ENCODE measurements at places on chromosomes 1 and 21.

DNA sequence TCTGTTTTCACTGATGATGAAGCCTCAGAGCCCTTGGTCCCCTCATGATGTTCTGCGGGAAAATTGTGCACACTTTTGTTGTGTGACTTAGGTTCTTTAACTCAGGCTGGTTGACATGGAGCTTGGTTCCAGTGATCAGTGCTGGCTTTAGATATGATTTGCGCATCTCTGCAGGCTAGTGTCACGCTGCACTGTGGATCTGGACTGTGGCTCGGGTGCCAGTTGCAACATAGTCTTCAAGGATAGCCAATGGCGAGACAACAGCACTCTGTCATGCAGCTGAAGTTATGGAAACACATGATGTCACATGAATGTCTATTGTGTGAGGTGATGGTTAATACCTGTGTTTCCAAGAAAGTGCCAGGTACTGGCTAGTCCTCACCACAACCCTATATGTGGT lies 56.7 kb downstream of the DDR2 start:
- DNase-seq = no peak

DNA sequence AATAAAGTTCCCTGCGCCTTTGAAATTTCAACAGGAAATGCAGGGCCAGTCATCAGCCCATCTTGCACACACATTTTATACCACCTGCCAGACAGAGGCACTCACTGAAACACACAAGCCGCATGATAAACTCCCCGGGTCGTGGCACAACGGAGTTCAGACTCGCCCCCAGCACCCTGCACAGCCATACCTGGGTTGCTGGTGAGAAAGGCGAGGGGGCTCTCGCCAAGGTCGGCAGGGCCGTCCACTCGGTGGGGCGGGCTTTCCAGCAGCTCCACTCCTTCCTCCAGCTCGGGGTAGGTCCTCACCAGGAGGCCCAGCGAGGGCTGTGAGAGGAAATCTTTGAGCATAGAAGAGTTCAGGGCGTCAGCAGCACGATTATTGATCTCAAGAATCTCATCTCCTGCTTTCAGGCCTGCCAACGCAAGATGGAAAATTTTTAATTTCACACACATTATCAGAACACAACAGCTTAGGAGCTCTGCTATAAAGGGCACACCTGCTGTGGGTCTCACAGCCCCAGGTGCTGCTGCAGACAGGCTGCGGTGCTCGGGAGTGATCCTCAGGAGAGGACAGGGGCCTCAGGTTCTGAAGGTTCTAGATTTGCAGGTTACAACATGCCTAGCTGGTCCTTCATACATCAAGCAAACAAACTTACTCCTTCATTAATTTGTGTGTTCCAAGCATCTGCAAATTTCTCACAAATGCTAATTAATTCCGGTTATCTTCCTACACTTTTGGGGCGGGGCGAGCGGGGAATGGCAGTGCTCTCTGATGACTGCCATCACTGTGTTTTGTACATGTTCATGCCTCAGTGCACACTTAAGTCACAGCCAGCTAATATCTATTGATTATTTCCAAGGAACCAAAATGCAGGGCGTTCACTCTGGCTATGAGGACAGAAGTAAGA lies 144.2 kb upstream of the KRTAP19-8 start:
- DNase-seq = no peak

GRCh38 chr1:195954848-195955247 lies 653.4 kb downstream of the KCNT2 start:
- no peak for DNase-seq

GRCh38 chr1:9691108-9691445 lies 39.5 kb downstream of the PIK3CD start:
- no peak for DNase-seq

GRCh38 chr21:41170859-41171609 lies 3.1 kb downstream of the BACE2 start:
- DNase-seq = no peak

DNA sequence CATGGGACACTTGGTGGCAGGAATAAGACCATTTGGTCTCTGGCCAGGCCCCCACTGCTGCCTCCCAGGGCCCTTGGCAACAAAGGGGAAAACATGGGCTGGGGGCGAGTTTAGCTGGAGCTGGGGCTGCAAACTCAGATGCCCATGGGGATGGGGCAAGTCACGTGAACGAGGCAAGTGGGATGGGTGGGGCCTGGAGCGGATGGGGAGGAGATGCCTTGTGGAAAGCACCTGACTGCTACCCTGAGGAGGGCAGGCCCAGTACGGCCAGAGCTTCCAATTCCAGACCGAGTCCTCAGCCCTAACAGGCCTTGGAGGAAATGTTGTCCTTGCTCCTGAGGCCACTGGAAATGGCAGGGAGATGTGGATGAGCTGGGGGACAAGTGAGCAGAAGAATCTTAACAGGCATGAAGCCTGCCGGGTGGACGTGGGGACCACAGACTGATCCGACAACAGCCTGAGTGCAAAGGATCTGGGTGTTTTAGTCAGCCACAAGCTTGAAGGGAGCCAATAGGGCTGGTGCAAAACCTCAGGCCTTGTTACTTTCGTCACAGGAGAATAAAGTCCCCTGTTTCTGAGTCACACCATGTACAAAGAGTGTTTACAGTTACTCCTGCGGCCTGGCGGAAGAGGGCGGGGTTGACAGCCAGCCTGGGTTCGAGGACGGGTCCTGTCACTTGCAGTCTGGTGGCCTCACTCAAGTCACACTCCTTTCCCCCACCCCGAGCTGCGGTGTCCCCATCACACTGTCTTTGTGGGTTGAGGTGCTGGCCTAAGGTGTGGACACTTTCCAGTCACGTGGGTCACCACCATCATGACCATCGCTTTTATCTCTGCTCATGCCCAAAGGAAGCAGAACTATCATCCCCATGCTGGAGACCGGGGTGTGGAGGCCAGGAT lies 19.1 kb downstream of the RUNX3 start:
- DNase-seq = no peak

DNA sequence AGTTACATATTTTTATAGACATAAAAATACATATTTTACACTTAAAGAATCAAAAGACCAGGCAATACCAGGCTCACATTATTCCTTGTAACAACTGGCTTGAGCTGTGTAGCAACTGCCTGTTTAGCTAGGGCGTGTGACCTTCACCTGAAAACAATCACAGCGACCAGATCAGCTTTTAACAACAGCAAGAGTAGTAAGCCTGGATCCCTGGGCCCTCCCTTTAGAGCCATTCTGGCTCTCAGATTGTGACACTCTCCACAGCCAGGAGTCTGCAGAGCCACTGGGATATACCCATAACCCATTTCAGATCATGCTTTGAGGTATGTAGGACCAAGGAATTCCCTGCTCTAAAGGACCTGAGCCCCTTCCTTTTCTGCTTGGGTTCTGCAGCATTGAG lies 29.4 kb upstream of the GNG4 start:
- no peak for DNase-seq

GRCh38 chr1:92619466-92620189 lies 132.9 kb upstream of the GFI1 start:
- DNase-seq = no peak

- no peak for DNase-seq
Observed at GRCh38 chr1:7853684-7854026, 790 bp upstream of the UTS2 start.

DNA sequence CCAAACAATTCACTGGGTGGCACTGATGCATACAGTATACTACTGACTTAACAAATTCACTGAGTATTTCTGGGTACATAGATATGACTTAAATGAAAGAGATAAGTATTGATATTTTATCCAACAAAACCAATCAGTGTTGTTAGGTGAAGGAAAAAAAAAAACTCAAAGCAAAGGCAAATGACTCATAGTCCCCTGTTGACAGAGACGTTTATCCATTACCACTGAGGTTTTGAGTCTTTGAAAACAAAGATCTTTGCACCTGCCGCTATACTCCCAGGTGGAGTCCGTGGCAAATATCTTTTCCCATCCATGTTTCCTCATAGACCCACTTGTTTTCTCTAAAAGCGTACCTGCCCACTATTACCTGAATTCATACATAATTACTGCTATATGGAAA lies 18.4 kb downstream of the DYNLT5 start:
- DNase-seq = no peak

DNA sequence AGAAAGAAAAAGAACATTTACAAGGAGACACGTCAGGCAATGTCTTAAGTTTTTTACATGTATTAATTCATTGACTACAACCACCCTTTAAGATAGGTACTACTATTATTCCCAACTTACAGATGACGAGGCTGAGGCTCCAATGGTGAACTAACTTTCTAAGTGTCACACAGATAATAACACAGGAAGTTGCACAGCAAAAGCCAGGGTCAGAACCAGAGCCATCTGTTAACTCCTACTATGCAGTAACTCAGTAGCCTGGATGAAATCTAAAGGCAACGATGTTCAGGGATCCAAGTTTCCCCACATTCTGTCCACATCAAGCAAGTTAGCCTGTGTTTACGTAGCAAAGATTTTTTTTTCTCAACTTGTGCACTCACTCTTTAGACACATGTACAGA lies 371.7 kb downstream of the PTPRC start:
- DNase-seq = no peak

GRCh38 chr1:244231572-244232315 lies 180.7 kb downstream of the ZBTB18 start:
- no peak for DNase-seq

DNA sequence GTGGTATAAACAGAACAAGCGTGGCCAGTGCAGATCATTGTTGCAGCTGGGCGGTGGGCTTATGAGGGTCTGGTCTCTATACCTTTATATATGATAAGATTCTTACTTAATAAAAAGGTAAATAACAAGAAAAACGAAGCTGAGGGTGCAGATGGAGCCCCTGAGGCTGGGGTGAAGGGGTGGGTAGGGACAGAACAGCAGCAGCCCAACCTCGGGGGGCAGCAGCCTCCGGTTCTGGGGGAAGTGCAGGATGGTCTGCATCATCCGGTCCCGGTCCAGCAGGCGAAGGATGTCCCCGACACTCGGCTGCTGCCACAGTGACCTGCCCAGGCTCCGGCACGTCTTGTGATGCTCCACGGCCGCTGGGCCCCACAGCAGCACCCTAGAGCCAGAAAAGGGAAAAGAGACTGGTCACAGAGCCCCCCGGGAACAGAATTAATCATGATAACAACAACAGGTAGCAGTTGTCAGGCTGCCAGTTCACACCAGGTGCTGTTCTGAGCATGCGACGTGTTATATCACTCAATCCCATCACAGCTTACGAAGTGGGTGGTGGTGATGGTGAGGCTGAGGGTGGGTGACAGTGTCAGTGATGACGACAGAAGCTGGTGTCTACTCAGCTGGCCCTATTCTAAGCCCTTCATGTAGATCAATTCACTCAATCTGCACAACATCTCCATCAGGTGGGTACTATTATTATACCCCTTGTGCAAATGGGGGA lies 35.5 kb downstream of the MRAP start:
- no peak for DNase-seq

- peak; percentile 24 for DNase-seq
Observed at GRCh38 chr1:12078938-12079861, 16.1 kb downstream of the TNFRSF8 start.

GRCh38 chr1:236705771-236706170 lies 19.5 kb downstream of the ACTN2 start:
- DNase-seq = no peak

GRCh38 chr1:54558434-54559030 lies 10.5 kb downstream of the ACOT11 start:
- DNase-seq = no peak

DNA sequence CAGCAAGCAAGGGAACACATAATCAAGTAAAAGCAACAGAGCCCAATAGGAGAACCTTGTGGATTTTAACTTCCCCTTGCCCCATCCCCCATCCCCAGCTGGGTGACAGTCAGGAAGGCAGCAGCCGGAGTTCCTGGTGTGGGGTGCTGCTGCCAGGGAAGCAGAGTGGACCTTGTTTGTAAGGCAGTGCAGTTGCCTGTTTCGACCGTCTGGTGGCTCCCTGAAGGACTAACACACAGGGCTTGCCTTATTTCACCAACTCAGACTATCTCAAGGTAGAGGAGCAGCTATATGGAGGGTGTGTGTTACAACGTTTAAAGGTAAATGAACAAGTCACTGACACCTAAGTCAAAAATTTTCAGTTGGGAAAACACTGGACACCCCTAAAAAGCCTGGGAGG lies 6.6 kb downstream of the KRTAP10-8 start:
- DNase-seq = no peak

DNA sequence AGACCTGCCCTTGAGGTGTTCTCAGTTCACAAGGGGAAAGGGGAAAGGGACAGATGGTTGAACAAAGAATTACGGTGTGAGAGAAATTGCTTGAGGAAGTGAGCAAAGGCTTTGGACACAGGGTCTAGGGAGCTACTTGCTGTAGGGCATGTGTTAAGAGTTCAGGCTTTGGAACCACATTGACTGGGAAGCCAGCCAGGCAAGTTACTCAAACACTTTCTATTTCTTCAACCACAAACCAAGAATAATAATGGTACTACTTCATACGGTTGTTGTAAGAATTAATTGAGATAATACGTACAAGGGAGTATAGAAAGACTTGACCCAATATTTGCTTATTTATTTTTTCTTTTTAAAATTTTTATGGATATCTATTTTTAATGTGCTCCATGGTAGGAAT lies 26.6 kb downstream of the AK4 start:
- no peak for DNase-seq

- DNase-seq = no peak
Observed at GRCh38 chr1:153669606-153670005, 1.2 kb downstream of the ILF2 start.

DNA sequence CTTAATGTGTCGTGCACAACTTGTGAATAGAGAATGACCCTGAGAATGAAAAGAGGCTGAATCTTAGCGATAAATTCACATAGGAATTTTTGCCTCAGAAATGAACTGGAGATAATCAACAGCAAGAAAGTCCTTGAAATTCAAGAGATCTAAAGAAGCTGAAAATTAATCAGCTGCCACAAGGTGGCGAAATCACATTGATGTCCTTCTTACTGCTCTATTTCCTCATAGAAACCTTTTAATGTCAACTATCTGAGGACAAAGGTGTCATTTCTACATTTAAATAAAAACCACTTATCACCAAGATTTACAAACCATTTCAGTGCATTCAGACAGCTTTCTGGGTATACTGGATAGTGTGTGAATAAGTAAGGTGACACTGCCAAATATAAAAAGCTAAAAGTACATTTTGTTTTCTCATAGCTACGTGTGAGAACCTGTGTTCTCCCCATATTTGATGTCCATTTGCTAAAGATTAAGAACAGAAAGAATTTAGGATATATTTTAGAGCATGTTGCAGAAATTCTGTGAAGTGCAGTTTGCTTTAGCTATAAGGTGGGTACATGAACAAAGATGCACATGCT lies 485.3 kb upstream of the PTBP2 start:
- DNase-seq = peak; percentile 43
